Hematopoietic multipotent progenitor cell treated with erythropoietin and hydrocortisone succinate and interleukin-3 and kit ligand, for 6 days (in vitro differentiated cells): ENCODE measurements at places on chromosomes 4 and X.

- no peak for DNase-seq
Observed at GRCh38 chrX:123713841-123714240, 19.0 kb downstream of the THOC2 start.

- DNase-seq = no peak
Observed at GRCh38 chr4:60945641-60946040, 254.5 kb upstream of the ADGRL3 start.

GRCh38 chrX:130083656-130084382 lies 26.5 kb downstream of the ELF4 start:
- DNase-seq = peak; percentile 55

DNA sequence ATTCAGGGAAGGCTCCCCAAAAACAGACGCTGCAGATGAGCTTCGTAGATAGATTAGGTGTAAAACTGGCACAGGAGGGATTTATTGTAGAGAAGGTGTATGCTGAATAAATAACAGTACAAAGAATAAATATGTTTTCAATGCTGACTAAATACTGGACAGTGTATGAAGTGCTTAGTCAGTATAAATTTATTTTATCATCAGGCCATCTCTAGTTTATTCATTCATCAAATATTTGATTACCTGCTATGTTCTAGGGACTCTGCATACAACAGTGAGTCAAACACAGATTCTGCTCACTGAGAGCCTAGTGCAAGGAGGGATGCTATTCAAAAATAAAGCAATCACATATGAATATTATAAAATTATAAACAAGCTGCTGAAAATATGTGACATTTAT lies 63.6 kb upstream of the TSPAN5 start:
- no peak for DNase-seq

DNA sequence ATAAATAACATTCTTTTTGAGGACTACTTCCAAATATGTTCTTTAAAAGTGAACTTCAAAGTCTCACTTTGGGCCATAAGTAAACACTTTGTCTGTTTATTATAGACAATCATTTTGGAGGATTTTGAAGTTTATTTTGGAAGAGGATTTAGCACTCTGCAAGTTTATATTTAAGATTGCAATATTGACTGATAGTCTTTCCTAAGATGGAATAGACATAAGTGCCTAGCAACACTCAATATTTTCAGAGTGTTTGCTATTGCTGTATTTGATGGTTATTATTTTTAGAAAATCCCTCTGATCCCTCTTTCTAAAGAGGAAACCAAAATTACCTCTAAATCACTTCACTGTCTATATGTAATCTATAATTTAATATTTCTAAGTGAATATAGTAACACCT lies 42.8 kb upstream of the MAD2L1 start:
- DNase-seq = no peak

GRCh38 chr4:130257271-130257670 lies 1161.3 kb downstream of the C4orf33 start:
- DNase-seq = no peak

- DNase-seq = no peak
Observed at GRCh38 chr4:119774840-119775239, 146.2 kb upstream of the PDE5A start.

DNA sequence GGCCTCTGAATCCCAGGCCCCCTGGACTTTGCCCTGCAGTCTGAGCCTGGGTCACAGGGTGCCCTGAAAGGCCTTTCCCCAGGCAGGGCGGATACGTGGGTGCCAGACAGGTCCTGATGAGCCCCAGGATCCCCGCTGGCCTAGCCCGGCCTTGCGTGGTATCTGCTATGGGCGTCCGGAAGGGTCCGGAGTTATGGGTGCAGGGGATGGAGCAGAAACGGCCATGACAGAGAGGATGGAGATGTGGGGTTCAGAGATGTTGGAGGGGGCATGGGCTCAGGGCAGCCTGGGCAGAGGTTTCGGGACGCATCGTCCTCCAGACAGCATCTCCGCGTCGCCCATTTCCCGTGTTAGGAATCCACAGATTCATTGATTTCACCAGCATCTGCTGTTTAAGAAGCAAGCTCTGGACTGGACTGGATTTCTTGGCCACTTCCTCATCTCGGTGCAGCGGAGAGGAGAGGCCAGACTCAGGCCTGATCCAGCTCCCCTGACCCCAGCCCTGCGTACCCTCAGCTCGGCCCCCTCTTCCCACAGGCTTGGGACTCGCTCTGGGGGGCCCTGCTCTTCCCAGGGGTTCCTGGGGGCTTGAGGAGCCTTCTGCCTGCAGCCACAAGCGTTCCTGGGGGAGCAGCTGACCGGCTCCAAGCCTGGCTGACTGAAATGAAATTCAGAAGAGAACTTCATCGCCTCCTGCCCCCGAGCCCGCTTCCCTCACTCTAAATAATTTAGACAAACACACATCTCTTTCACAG lies 86.9 kb upstream of the ADRA2C start:
- DNase-seq = no peak

DNA sequence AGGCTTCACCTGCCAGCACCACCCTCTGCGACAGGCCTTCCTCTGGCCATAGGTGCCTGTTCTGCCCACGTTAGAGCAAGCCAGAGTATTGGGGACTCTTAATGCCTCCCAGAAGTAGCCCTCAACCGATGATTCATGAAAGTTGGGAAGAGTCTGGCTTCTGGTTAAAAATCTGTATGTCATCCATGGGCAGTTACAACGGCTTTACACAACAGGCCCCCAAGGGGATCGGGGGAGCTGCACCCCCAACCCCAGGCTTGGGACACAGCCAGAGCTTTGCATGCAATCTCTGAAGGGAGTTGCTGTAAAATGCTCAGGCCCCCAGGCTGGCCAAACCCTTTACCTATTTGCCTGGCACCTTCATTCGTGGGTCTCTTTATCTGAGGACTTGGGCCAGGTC lies 5.4 kb upstream of the CYTL1 start:
- DNase-seq = no peak

- DNase-seq = peak; percentile 3
Observed at GRCh38 chr4:55008166-55009056, 117.0 kb downstream of the KDR start.

DNA sequence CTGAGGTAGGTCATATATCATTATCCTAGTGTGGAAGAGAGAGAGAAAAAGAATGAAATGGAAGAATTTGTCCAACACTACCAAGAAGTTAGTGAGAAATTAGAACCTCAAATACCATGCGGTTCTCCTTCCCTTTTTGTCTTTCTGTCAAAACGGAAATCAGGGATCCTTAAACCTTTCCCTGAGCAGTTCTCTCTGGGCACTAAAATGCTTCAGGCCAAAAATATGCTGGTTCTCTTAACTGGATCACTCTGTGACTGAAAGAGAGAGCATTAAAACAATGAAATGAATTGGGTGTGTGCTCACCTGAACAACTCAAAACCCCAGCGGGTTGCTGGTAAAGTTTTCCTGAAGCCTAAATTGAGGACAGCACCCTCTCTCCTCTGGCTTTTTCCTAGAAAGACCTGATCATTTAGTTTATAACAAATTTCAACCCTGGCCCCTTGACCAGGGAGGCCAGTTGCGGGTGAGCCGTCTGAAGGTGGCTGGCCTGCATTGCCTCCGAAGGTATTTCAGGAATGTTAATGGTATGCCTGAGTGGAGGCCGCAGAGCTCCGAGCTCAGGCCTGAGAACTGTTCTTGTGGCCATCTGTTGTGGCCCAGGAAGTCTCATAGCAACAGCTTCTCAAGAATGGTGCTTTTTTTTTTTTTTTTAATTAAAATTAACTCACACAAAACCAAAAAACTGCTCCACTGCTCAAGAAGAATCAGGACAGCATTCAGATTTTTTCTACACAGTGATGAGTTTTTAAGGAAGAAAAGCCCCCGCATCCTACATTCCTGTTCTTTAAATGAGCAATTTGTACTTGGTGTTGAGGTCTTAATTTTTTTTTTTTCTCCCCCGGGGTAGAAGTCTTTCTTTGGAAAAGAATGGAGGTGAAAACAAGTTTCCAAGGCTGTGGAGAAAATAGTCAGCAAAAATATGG lies 155.1 kb downstream of the SHROOM3 start:
- no peak for DNase-seq

DNA sequence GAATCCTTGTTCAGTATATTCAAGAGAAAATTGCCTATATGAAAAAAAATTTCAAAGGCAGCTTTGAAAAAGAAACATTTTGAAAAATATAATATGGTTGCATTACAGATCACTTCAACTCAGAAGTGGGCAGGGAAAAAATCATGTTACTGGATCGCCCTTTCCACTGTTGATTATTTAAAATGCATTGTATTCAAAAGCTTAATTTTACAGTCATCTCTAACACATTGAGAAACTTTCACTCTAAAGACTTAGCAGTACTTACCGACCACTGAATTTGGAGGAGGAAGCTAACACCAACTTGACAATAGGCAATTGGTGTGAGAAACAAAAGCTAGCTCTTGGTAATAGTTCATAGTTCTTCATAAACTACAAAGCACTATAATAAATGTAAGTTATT lies 101.9 kb downstream of the CEP135 start:
- DNase-seq = peak; percentile 32

DNA sequence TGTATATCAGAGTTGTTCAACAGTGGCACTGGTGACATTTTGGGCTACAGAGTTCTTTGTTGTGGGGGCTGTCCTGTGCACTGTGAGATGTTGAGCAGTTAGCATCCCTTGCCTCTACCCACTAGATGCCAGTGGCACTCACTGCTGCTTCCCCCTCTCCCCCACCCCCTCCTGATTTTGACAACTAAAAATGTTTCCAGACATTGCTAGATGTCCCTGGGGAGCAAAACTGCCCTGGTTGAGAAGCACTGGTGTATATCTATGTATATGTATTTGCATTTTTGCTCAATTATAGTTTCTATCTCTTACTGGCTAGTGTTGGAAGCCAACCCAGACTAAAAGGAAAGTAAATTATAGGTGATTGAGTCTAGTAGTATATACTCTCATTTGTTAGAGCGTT lies 2.4 kb downstream of the TMEM131L start:
- no peak for DNase-seq

DNA sequence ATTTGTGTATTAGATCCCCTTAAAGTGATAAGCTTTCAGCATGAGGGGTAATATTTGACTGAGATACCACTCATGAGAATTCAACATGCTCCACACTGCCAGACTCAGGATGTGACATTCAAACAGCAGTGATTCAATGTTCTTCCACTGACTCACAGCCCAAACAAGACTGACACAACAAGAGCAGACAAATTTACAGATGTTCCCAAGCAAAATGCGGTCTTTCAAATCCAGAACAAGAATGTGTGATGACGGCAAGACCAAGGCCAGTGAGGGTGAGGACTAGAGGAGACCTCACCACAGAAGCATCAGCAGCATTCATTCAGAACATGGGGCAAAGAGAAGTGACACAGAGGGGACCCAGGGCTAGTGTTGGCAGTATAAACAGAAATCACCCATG lies 99.3 kb upstream of the GRIA3 start:
- no peak for DNase-seq

DNA sequence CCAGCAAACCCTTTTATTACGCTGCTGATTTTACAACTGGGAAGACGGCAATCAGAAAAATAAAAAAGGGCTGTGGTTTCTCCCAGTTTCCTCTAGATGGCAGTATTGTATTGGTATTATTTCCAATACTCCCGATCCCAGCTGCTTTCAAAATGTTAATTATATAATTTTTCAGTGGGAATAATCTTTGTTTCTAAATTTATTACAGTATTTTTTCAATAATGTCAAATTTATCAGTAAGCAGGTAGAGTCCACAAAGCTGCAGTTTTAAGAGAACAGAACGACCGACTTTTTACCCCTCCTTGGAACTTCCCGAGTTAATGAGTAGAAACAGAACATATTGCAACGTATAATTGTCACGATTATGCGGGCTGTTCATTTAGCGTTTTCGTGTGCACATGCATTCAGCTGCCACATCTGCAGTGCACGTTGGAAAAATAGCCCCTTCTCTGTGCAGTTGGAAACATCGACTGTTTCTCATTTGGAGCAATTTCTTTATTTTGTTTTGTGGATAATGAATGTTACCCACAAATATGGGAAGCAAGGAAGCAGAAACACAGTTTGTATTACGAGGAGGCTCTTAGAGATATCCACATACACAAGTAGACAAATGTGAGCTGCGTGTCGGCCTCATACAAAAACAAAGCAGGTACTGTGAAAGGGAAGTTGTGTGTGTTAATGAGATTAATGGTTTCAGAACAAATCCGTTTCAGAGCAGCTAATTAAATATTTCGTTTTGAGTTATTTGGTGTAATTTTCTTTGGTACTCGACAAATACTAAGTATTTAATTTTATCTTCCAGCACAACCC lies 188.0 kb downstream of the STIM2 start:
- DNase-seq = peak; percentile 70

- DNase-seq = peak; percentile 80
Observed at GRCh38 chrX:136689436-136689835, 41.5 kb downstream of the CD40LG start.

- DNase-seq = peak; percentile 52
Observed at GRCh38 chr4:40227284-40227683, 30.5 kb downstream of the RHOH start.

DNA sequence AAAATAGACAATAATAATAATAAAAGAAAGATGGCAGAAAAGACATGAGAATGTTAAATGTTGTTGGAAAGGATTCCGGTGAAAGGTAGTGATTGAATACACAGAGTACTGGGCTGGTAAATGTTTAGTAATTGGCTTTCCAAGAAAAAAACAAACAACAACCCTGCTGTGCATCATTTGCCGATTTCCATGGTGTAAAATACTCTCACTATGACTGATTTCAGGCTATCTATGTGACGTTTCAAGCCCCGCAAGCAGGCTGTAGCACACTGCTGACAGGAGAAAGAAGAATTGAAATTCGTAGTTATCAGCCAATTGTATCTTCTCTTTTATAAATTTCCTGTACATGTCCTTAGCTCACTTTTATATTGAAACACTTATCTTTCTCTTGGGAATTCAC lies 13.6 kb upstream of the SEPTIN6 start:
- DNase-seq = no peak

GRCh38 chrX:114709406-114709805 lies 125.5 kb downstream of the HTR2C start:
- DNase-seq = no peak

GRCh38 chr4:111943796-111944203 lies 201.5 kb upstream of the FAM241A start:
- DNase-seq = peak; percentile 68

DNA sequence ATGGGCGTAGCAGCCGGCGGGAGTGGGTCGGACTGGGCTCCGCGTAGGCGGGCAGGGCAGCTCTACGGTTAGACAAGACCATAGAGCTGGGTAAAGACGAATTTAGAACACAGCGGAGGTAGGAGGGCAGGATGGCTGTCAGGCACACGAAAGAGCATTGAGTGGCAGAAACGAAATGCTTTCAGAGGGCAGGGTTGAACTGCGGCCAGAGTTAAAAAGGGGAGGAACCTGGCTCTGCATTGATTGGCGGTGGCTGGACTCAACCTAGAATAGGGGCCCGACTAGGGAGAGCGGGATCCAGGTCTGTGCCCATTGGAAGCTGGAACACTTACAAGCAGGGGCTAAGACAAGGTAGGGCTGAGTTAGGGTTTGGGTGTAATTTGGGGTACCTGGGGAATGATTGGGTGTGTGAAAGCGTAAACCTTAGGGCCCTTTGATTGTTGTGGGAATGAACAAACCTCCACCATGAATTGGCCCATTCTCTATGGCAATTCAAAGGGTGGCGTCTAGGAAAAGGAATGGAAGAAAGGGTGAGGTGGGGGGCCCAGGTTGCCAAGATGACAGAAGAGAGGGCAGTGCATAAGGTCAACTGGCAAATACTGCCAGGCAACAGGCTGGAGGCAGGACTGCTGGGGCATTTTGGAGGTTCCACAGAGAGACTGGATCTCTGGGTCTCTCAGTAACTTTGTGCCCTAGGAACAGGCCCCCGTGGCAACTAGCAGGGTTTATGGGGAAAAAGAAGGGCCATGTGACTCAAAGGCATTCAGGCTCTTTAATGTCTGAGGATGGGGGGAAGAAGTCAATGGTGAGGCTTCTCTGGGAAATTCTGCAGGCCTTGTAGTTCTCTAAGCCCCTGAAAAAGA lies 911 bp upstream of the ELK1 start:
- DNase-seq = no peak
